ENCODE measurements at places on chromosomes 1 and 21.

GRCh38 chr1:171884475-171884874, 43.2 kb downstream of the DNM3 start:
- DNase-seq = no peak

DNA sequence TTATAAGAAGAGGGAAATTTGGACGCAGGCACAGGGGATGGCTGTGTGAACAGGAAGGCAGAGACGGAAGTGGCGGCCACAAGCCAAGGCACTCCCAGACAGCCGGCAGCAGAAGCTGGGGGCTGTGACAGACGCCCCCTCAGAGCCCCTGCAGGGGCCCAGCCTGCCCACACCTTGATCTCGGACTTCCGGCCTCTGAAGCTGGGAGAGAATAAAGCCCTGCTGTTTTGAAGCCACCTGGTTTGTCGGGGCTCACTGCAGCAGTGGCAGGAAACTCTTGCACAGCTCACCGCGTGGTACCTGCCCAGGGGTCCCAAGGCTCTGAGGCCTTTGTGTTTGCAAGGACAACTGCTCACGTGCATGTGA, 13.7 kb downstream of the MEGF6 start:
- no peak for DNase-seq

GRCh38 chr1:231903586-231904081, 277.0 kb downstream of the DISC1 start:
- DNase-seq = no peak

- DNase-seq = no peak
Measured at GRCh38 chr1:83802460-83803152, 196.3 kb downstream of the TTLL7 start.

DNA sequence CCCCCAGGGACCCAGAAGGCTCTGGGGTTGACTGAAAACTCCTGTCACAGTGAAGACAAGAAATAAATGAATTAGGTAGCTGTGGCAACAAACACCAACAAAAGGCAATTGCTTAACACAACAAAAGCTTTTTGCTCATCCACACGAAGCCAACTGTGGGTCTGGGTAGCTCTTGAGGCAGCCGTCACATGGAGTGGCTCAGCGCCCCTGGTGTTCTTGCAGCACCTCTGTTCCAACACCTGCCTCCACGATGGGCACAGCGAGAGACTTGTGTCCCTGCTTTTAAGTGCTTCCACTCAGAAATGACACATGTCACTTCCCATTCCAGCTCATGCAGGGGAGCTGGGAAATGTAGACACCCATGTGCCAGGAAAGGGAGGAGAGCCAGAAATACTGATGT, 364.5 kb upstream of the DUSP10 start:
- DNase-seq = no peak

- no peak for DNase-seq
Measured at GRCh38 chr1:79226963-79227362, 220.4 kb upstream of the ADGRL4 start.
